Activated effector memory CD4-positive, alpha-beta T cell treated with anti-CD3 and anti-CD28 coated beads, Interleukin-2, amount 50 U/mL, for 16 hours (primary cell): ENCODE measurements at places on chromosomes 2 and 18.

DNA sequence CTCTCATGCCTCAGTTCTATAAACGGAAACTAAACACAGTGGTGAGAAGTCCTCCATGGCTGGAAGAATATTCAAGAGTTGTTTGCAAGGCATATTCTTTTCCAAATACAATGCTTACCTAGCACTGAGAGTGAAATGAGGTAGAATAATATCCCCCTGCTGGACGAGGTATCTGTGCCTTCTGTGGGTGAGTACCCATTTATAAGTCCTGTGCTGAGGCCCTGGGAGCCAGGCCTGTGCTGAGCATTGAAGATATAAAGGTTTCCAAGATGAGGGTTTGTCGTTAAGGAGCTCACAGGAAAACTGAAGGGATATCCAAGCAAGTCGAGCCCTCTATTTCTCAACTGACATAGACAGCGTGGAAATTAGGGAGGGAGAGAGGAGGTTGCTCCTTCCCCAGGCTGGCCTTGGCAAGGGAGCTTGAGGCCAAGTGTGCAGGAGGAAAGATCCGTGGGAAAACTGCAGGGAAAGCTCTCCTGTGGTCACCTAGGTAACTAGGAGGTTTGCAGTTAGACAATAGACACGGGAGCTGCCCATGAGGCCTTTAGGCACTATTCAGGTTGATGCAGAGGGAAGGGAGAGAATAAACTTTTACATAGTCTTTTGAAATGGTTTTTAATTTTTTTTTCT lies 17.6 kb downstream of the PTPRM start:
- no peak for DNase-seq

GRCh38 chr2:218476676-218477075 lies 57.8 kb downstream of the VIL1 start:
- no peak for DNase-seq

- no peak for DNase-seq
These were observed 254.6 kb downstream of the SH3BP4 start for GRCh38 chr2:235206399-235206798.

- peak; percentile 51 for DNase-seq
These were observed 12.5 kb downstream of the CTDP1 start for GRCh38 chr18:79692056-79692455.

- DNase-seq: peak; percentile 31
These were observed 25.5 kb upstream of the KCNG2 start for GRCh38 chr18:79772108-79772864.

- DNase-seq: no peak
These were observed 35.5 kb upstream of the PELI1 start for GRCh38 chr2:64179582-64180321.

DNA sequence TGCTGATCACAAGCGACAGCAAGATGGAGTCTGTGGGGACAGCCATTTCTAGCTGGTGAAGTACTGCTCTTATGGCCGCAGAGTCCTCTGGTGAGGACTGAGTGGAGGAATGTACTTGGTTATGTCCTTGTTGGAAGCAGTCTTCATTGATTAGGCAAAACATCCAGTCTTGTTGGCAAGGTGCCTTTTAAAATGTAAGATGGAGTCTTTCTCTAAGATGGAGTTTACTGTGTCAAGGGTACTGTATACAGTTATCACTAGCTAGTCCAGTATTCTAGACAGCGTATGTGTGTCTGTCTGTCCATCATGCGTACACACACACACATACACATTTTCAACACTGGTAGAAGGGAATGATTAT lies 74.8 kb downstream of the NPAS2 start:
- no peak for DNase-seq

DNA sequence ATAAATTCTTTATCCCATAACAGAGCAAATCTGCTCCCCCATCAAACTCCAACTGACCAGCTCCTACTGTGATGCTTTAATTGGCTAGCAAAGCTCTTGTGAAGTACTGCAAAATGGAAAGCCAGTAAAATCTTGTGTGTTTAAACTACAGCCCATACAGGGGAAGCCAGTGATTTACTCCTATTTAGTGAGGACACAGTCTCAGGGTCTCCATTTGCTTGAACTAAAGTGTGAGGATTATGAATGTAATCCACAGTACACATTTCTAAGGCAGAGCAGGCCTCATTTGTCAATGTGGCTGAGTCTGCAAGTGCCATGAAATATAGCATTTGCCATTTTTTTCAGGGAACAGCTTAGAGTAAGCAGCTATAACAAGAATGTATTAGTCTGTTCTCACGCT lies 259.3 kb downstream of the PIEZO2 start:
- no peak for DNase-seq

DNA sequence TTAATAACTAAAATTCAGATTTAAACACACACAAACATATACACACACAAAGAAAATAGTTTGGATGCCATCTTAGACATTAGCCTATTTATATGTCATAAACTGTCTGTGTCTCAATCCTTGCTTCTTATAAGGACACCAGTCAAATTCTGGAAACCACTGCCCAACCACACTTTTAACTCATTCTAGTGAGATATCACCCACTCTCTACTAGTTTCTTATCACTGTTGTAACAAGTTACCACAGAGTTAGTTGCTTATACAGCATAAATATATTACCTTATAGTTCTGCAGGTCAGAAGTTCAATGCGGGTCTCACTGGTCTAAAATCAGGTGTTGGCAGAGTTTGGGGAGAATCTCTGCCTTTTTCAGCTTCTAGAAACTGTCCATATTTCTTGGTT lies 239.1 kb downstream of the MTX2 start:
- DNase-seq: no peak

DNA sequence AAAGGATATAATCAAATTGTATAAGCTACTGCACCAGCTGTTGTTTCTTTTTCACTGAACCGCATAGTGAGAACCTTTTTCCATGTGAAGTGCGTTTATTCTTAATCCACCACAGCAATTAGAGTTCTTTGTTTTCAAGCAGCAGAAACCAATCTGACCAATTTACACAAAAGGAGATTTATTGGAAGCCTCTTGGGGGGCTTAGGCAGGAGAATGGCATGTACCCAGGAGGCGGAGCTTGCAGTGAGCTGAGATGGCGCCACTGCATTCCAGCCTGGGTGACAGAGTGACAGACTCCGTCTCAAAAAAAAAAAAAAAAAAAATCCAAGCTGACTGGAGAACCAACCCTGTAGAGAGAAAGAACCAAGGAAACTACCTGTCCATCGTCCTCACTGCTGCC lies 10.0 kb downstream of the ADNP2 start:
- no peak for DNase-seq

DNA sequence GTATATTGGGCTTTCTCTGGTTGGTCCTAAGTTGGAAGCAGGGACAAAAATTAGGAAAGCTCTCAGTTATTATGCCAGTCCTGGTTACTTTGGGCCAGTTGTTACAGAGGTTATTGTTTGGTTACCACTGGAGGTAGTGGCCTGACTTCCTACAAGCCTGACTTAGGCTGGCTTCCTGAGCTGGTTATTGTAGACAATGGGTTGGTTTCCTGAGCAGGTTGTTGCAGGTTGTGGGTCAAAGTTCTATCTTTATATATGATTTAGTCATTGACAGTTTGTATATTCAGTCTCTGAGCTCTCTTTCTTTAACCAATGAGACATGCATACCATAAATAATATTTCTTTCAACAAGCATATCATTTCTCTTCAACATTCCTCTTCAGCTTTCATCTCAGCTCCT lies 58.7 kb upstream of the RPE start:
- DNase-seq: no peak

DNA sequence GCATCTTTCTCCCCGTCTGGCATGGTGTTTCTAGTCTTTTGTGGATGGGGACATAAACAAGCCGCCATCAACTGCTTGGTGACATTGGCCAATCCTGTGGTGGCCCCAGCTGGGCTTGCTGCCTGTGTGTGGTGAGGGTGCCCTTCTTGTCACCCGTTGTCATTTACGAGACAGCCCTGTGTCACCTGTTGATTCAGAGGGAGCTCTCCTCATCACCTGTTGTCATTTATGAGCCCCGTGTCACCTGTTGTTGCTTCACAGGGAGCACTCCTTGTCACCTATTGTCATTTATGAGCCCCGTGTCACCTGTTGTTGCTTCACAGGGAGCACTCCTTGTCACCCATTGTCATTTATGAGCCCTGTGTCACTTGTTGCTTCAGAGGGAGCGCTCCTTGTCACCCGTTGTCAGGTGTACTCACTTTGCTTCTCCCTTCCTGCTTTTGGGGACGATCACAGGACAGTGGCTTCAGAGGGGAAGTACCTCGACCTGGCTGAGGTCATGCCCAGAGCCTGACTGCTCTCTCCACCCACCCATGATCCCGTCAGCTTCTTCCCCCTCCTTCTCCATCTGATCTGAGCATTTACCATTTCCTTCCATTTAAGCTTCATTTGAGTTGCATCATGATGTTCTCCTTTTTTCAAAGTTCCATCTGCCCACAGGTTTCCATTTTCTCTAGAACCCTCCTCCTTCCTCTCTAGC lies 29.1 kb downstream of the HPCAL1 start:
- peak; percentile 78 for DNase-seq

- no peak for DNase-seq
These were observed 6.3 kb downstream of the CTAGE1 start for GRCh38 chr18:22411446-22411845.

- no peak for DNase-seq
These were observed 63.2 kb downstream of the ASAP2 start for GRCh38 chr2:9269695-9270360.

DNA sequence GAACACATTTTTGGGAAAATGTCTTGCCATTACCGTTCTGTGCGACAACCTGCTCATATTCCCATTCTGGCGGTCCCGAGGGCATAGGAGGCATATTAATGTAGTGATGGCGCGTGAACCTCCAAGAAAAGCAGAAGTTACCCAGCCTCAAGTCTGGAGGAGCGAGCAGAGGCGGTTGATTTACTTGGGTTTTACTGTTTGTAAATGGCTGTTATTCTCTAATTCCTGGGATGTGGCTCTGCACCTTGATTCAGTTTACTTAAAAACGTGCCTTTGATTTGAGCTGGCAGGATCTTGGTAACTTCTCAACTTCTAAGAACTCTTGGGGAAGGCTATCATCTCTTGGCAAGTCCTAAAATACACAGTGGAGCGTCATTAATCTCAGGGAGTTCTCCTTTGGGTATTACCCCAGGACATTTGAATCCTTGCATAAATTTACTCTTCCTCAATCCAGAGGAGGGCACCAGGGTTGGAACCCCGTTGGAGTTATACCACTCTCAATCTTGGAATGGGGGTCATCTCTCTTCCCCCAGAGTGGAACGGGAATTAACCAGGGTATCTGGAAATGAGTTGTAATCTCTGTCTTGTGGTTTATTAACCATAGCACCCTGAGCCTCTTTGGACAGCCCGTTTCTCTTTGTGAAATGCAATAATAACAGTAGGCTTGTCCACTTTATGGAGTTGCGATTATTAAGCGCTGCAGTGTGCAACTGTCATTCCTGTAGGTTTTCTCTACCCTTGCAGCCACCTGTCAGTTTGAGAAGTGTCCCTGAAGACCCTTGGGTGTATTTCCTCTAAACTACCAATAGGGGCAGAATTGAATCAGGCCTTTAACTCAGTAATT lies 2.1 kb downstream of the HK2 start:
- DNase-seq: no peak

- DNase-seq: no peak
These were observed 420.7 kb upstream of the SLC8A1 start for GRCh38 chr2:40872580-40872979.

DNA sequence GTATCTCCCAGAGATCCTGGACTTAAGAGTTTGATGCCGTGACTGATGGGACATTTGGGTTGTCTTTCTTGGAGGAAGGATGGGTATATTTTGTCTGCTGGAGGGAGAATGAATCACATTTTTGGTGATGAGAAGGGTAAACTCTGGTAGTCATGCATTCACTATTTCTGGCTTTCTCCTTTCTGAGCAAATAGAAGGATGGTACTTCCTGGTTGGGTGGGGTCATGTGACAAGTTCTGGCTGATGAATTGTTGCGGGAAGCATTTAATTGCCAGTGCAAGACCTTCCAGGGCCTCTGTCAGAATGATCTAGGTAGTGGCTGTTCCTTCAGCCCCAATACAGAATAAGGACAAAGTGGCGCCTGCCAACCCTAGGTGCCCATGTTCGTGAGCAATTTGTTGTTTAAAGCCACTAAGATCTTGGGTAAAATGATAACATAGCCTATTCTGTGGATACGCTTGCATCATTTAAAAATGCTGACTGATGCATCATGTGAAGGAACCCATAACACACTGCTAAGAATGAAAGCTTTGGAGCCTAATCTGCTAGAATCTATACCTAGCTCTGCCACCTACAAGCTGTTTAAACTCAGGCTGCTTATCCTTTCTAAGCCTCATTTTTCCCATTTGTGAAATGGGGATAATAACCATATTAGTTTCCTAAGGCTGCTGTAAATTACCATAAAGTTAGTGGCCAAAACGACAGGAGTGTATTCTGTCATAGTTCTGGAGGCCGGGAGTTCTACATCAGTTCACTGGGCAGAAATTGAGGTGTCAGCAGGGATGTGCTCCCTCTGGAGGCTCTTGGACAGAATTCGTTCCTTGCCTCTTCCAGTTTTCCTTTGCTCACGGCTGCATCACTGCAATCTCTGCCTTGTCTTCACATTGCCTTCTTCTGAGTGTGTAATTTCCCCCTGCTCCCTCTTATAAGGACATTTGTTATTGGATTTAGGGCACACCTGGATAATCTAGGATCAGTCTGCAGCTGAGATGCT lies 281.3 kb downstream of the AGPS start:
- DNase-seq: no peak

DNA sequence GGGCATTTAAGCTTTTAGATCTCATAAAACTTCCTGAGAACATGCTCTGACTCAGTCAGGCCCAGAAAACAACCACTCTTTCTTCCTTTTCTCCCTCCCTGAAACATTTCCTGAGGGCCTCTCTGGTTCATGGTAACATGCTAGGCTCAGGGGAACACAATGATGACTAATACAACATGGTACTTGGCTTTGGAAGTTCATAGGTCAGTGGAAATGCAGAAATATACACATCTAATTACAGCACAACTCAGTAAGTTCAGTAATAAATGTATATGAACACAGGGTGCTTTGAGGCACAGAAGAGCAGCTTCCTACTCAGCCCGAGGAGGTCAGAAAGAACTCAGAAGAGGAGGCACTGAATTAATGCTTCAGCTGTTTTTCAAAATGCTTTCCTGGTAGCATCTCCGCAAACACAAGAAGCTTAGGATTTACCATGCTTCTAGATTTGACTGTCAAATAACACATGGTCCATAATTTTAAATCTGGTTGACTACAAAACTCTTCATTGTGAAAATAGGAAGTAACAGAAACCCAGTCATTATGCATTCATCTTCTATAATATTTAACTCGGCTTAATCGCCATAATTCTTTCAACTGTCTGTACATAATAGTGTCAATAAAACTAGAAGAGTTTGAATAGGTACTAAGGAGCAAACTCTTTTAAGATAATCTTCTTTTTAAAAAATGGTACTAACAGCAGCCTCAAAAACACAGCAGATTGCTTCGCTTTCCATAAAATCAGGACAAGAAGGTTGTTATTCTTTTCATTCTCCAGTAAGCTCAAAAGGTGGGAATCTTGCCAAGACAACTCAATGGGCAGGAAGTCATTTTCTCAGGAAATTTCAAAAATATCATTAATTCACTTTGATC lies 251.3 kb downstream of the DLGAP1 start:
- no peak for DNase-seq

DNA sequence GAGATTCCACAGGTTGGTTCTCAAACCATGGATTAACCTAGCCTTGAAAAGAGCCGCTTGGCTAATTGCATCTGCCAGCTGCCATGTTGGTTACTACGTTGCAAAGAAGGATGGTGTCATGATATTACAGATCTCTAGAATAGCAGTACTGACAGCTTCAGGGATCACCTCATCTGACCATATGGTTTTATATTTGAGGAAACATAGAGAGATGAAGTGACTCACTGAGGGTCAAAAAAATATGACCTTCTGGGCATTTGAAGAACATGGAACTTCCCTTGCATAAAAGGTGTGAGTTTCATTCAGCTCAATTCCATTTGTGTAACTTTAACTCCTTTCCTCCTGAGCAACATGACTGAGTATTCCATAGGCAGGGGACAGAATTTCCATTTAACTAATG lies 242.3 kb downstream of the SETBP1 start:
- DNase-seq: no peak
